Nucleus accumbens (tissue), 56 donors: ENCODE measurements at places on chromosomes 2 and 18.

GRCh38 chr18:48359626-48360025 is 49.6 kb downstream of the ZBTB7C start:
- DNase-seq, result no peak

- no peak for DNase-seq
Observed at GRCh38 chr18:79857082-79857671, 59.4 kb downstream of the KCNG2 start.

GRCh38 chr2:175837046-175837445 is 165.0 kb downstream of the LNPK start:
- DNase-seq, result no peak

- no peak for DNase-seq
Observed at GRCh38 chr18:36176711-36177110, 10.6 kb upstream of the MOCOS start.

GRCh38 chr2:165002638-165003037 is 47.3 kb upstream of the SLC38A11 start:
- DNase-seq, result no peak

- DNase-seq, result no peak
Observed at GRCh38 chr2:7742301-7742700, 825.1 kb downstream of the RNF144A start.

DNA sequence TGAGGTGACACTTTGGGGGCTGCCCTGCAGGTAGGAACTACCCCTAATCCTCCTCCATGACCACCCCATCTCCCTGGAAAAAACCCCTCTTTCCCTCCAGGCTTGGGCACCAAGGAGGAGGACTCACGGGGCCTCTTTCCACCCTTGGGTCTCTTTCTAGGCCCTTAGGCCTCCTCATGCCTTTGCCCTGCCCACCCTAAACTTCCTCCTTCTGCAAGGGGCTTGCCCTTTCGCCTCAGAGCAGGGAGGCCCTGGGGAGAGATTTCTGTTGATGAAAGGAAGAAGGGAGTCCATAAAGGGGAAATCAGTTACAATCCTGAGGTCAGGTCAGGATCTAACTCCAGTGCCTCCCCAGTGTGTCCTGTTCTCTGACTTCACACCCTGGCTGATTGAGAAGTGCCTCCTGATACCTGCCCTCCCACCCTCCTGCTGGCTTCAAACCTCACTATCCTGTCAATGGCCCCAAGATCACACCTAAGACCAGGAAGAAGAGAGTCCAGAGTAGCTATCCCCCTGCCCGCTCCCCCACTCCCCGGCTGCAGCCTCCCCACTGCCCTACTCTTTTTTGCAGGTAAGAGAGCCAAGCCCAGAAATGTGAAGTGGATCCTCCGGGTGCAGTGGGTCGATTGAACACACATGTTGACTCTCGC is 16.7 kb upstream of the TNS1 start:
- DNase-seq, result no peak

GRCh38 chr2:210086292-210086691 is 83.9 kb downstream of the RPE start:
- no peak for DNase-seq

DNA sequence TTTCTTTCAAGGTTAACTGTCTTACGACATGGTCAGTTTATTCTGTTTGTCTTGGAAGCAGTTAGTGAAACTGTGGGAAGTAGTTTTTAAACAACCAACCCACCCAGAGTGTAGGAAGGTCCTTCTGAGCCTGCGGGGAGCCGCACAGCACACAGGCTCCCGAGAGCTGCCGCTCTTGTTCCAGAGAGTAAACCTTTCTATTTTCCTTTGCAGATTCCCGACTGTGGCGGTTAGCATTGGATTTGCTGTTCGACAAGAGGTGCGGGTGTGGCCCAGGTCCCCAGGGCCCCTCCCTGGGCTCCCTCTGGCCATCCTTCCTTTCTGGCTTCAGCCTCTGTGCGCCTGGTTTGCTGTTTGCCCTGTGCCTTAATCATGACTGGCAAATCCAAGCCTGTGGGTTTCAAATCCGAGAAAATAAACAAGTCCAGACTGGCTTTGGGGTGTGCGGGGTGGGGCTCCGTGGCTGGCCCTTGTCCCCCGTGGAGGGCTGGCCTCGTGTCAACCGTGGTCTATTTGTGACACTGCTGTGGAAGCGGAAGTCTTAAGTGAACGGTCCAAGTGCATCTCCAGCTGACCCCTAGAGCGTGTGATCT is 30.7 kb downstream of the IMPA2 start:
- no peak for DNase-seq

DNA sequence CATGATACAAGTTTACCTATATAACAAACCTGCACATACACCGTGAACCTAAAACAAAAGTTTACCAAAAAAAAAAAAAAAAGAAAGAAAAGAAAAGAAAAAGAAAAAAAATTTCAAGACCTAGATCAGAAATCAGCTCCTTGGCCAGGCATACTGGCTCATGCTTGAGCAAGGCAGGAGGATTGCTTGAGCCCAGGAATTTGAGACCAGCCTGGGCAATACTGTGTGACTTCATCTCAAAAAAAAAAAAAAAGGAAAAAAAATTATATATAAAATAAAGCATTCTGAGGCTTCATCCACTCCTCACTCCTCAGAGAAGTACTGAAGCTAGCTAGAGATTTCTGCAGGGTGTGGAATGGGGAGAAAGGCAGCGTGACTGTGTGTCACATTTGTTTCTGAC is 11.8 kb upstream of the PROC start:
- DNase-seq, result no peak
